ENCODE measurements at places on chromosomes 6 and 20.

DNA sequence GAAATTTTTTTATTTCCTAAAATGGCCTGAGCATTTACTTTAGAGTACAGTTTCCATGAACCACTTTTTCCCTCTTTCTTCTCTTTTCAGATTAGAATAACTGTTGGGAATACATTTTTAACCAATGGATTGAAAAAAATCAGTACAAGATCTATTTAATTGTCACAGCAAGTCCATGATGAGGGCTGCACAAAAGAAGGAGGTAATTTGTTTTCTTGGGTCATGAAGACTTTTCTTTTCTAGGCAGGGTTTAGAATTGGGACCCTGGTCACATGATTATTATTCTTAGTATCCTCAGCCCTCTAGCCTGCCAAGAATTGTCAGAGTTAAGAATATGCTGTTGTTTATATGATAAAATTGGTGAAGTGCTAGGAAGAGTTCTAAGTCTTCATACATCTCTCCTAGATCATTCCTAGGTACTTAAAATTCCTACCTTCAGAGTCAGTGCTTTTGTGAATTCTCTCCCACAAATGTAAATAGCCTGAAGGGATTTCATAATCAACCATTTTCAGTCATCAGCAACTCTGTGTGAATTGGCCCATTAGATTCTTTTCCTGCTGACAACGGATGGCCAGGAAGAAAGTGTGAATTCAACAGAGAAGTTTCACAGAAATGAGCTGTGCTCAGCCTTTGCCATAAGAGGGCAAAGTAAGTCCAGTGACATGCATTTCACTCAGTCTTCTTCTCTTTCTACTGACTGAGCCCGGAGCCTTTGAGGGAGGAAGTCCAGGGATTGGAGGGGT lies 32.4 kb upstream of the TPBG start:
- DNase-seq = no peak

DNA sequence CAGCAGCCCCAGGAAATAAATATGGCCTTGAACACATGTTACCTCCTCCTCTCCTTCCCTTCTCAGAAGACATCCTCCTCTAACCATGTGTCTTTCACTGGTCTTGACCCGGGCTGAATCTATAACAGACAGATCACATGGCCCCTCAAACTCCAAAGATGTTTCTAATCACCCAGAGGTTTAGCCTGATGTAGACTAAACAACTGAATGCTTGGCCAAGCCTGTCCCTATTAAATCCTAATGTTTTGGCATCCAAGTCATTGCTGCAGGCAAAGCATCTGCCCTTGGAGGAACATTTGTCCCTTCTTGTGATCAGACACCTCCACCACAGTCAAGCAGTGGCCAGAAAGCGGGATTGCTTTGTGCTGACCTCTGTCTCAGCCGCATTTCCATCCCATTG lies 65.5 kb downstream of the ANKRD60 start:
- DNase-seq = no peak

- no peak for DNase-seq
Measured at GRCh38 chr6:2791450-2791974, 26.3 kb downstream of the WRNIP1 start.

- no peak for DNase-seq
Measured at GRCh38 chr6:36822506-36823269, 16.6 kb downstream of the CPNE5 start.

DNA sequence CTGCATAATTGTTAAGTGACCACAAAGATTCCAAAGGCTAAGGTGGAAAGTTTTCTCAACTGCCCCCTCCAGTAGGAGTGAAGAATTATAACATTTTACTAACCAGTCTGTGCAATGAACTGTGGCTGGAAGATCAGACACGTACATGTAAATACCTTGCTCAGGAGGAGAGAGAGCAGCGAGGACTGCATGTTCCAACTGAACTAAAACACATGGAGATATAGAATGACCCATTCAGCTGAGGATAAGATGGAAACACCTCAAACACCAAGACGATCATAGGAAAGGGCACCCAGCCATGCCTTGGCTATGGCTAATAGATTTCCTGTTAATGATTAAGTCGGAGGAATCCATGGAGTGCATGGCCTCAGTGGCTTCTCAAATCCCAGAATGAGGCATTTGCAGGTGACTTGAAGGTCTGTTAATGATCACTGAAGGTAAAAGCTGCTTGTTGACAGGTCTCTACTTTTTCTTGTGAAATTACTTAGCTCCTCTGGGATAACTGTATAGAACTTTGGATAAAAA lies 875.6 kb downstream of the TFAP2A start:
- no peak for DNase-seq

- no peak for DNase-seq
Measured at GRCh38 chr20:62292108-62292507, 10.7 kb upstream of the ADRM1 start.

All from neural crest cell (in vitro differentiated cells).